ENCODE measurements at places on chromosomes 7 and 10. TPM values are rescaled to one million over a fixed set of nuclear protein-coding genes. Genes with fewer than 3 reads are reported as not detected.

- no peak for DNase-seq
Measured at GRCh38 chr7:129664029-129665012, 52.8 kb downstream of the NRF1 start.

GRCh38 chr7:2209146-2209960 is 23.4 kb downstream of the MAD1L1 start:
- peak; percentile 79 for DNase-seq

- DNase-seq: no peak
Measured at GRCh38 chr7:44265728-44266127, 59.7 kb downstream of the CAMK2B start.

- DNase-seq: no peak
Measured at GRCh38 chr10:90939116-90939515, 18.2 kb upstream of the ANKRD1 start.

DNA sequence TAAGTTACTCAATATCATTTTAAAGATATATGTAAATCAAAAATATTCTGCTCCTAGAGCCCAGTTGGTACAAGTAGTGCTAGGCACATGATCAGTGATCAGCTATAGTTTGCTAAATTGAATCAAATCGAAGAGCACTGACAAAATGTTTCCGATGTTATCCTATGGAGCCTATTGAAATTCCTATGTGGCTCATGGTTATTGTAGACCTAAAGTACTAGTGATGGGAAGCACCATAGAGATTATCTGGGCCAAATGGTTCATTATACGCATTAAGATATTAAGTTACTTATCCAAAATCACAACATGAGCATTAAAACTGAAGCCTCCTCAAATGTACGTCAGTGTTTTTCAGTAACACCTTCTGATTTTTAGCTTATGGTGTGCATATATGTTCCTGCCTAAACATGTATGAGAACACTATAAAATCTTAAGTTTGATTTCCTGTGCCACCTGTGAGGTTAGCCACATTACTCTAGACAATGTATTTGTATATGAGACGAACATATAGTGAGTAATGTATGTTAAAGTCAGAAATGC is 103.2 kb downstream of the IQUB start:
- no peak for DNase-seq

- DNase-seq: no peak
Measured at GRCh38 chr7:40978047-40978446, 724.8 kb downstream of the INHBA start.

- no peak for DNase-seq
Measured at GRCh38 chr7:12229046-12229445, 18.0 kb downstream of the TMEM106B start.

GRCh38 chr10:112655722-112656121 is 208.7 kb downstream of the VTI1A start:
- no peak for DNase-seq

DNA sequence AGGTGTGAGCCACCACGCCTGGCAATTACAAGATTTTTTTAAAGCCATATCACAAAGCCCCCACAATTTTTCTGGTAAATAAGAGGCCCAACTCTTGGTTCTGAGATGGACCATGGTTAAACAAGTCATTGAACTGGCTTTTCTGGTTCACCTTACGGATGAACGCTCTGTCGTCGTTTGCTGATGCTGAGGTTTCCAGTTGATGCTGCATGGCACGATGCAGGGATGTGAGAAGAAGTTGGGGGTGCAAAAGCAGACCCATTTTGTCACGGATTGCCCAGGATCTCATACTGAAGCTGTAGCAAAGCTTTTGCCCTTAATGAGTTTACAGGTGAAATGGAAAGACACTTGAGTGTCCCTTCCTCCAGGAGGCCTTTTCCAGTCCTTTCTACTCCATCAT is 2.0 kb upstream of the IL2RA start:
- DNase-seq: no peak

- no peak for DNase-seq
Measured at GRCh38 chr7:48188776-48189520, 17.7 kb downstream of the ABCA13 start.

DNA sequence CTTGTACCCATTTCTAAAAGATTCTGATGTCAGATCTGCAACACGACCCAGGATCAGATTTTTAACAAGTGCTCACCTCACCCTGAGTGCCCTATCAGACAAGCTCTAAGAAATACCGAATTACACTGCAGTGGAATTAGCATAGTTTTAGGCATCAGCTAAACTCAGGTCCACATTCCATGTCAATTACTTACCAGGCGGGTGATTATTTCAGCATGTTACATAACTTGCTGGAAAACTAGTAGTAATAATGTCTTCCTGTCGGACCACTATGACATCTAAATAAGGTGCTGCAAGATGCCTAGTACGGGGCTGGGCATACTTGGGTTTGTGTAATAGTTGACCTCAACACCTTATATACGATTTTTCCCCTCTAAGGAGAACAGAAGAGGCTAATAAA is 21.0 kb downstream of the TRIL start:
- no peak for DNase-seq

DNA sequence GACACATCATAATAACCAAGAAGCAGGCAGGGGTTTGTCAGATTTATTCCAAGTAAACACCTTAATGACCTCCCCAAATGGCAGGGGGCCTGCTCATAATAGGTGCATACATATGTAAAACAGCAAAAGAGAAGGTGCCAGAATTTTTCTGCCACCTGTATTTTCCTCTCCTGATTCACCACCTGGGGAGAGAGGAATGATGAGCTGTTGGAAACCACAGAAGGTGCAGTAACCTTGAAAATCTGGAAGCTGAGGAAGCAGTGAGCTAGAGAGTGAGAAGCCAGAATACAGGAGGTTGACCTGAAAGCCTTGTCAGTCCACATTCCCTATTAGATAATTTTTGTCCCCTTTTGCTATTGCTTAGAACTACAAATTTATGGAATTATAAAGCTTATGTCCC is 46.2 kb upstream of the PDE1C start:
- no peak for DNase-seq

GRCh38 chr10:119634219-119634544 is 17.0 kb upstream of the BAG3 start:
- no peak for DNase-seq

GRCh38 chr10:73850863-73851461 is 23.4 kb downstream of the CAMK2G start:
- DNase-seq: peak; percentile 86

DNA sequence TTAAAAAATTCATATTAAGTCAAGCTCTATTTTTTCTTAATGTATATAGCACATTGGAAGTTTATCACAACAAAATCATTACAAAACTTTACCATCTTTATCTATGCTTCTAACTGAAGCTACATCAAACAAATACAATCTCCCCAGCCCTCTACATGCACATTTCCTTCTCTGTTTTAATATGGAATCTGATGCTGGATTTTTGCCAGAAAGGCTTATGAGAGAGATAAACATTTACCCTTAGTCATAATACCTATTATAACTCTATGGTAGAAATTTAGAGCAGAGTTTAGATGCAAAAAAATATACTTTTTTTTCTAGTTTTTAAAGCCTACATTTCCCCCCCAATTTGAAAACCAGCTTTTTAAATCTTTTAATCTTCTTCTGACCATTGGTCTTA is 1198.6 kb downstream of the GATA3 start:
- no peak for DNase-seq

- DNase-seq: no peak
Measured at GRCh38 chr7:31059551-31059950, 7.4 kb downstream of the ADCYAP1R1 start.

DNA sequence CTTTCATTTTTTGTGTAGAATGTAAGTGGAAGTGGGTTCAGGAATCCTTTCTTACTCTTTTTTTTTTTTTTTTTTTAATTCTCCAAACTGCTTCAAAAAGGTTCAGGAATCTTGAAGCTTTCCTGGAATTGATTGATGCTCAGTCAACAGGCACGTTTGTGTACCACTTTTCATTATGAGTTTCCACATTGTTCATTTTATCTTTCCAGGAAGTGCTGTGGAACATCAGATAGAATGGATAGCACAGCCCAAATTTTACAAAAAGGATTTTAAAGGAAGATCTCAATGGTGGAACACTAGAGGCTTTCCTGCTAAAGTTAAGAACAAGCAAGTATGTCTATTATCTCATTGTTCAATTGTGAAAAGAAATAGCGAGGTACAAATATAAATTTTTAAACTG is 1.9 kb upstream of the PPP1R35 start:
- no peak for DNase-seq

GRCh38 chr10:44960482-44961229 is 1.1 kb downstream of the RASSF4 start:
- peak; percentile 54 for DNase-seq

Gene SEMA4G
- 4.2 TPM for total RNA-seq

Gene LIPK
- not detected for total RNA-seq

Gene CFTR
- total RNA-seq: 0.29 TPM

Gene PHYHIPL
- 0.54 TPM for total RNA-seq

Gene FOXI2
- 0.48 TPM for total RNA-seq

Measured in aorta (tissue), 5 donors.